ENCODE measurements at places on chromosomes 16 and 17.

GRCh38 chr16:81313701-81314602, 810 bp upstream of the GAN start:
- no peak for DNase-seq

DNA sequence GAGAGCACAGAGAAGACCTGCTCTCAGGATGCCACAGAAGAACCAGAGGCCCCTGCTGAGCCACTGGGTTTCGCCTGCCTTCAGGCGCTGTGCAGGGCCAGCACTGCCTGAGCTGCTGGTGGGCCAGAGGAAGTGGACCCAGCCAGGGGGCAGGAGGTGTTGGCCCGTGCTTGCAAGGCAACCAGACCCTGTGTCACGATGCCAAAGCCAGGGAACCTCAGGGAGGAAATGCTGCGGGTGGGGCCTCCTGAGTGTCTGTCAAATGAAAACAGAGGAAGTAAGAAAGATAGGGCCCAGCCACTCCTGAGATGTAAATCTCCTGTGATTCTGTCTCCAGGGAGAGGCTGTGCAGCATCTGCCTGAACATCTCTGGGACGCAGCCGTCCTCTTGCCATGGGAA, 58.1 kb upstream of the ADORA2B start:
- DNase-seq = no peak

DNA sequence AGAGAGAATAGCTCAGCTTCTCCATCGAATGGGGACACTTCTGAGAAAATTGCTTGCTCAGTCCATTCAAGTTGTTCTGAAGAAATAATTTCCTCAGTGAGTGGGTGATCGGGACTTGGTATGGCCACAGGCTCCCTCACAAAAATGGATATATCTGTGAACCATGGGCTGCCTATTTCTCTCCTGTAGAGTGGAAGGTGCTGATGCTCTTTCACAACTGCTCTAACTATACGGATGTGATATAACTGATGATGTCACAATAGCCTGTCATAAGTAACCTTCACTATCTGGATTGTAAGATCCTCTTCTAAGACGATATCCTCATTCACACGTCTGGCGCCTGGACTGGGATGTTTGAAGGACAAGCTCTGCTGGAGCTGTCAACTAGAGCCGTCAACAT, 4.7 kb upstream of the CCL18 start:
- no peak for DNase-seq

DNA sequence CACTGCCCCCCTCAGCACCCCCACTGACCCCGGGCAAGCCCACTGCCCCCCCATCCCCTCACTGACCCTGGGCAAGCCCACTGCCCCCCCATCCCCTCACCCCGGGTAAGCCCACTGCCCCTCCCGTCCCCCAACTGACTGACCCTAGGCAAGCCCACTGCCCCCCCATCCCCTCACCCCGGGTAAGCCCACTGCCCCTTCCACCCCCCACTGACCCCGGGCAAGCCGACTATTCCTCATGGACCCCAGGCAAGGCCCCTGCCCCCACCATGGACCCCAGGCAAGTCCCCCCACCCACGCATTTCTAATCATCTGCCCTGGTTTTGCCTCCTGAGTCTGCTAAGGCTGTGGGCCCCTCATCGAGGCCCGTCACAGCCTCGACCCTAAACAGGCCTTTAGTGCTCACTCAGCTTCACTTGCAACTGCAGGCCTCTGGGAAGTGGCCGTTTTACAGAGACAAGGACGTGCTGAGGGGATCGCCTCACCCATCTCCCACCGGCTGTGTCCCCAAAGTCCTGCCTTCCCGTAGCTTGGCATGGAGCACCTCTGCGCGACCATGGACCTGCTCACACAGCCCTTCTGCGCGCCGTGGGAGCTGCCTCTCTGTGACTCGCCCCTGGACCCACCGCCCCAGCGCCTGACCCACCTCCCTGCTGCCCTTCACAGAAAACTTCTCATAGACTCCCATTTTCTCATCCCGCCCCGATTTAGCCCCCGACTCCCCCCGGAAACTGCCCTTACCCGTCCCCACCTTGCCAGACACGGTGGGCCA, 3.6 kb downstream of the VPS9D1 start:
- no peak for DNase-seq

GRCh38 chr17:47983492-47984223, 12.7 kb downstream of the CDK5RAP3 start:
- no peak for DNase-seq

GRCh38 chr17:2024572-2025219, 438 bp downstream of the RTN4RL1 start:
- no peak for DNase-seq

- peak; percentile 77 for DNase-seq
These were observed 86.4 kb upstream of the LGALS9 start for GRCh38 chr17:27544350-27545131.

DNA sequence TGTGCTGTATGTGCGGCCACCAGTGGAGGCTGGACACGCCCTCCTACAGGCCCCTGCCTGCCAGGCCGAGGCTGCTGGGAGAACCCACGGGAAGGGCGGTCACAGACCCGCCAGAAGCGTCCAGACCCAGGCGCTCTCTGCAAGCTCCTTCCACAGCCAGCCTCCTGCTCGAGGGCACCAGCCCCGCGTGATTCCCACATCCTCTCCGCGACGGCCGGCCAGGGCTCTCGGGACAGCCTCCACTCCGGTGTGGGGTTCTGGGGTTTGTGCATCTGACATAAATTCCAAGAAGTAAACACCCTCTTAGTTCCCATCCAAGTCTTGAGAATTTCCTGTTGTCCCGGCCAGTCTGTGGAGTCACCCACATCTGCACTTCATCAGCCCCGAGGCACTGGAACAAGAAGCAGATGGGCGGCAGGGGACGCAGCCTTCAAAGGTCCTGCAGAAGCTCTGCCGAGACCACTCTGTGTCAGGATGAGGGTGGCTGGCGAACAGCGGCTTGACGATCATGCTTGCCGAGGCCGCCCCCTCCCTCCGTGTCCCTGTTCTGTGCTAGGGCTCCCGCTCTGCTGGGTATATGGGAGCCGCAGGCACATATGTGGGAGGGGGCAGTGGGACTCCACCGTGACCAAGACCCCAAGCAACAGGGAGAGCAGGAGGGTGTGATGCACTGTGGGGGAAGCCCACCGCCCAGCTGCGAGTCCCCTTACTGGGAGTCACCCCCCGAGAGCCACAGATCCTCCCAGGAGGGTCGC, 2.4 kb upstream of the TMEM204 start:
- DNase-seq = no peak

- DNase-seq = no peak
These were observed 3.5 kb downstream of the KCNJ16 start for GRCh38 chr17:70078549-70078948.

DNA sequence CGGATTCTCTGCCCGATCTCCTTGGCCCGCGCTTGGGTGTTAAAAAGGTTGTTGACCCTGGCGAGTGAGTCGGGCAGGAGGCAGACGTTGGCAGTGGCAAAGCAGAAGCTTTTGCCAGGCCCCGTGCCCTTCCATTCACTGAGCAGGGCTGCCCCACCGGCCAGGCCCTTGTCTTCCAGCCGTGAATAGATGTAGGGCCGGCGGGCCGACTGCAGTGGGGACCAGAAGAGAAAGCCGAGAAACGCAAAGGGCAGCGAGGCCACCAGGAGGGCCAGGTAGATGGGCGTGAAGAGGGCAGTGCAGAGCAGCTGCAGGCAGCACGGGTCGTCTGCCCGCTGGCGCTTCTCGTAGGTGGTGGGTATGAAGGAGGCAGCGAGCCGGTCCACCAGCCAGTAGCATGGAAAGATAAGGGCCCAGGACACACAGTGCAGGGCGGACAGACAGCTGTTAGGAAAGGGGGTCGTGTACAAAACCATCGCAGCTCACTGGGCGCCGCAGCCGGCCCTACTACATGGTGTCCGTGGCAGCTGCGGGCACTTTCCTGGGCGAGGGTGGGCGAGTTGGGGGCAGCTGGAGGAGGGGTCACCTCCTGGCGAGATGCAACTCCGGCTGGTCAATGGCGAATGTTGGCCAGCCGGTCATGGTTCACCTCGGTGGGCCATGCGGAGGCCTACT, 61.0 kb downstream of the PRMT7 start:
- DNase-seq = no peak

All from CD4-positive, CD25-positive, alpha-beta regulatory T cell (primary cell).